ENCODE measurements at places on chromosomes 3 and 15.

DNA sequence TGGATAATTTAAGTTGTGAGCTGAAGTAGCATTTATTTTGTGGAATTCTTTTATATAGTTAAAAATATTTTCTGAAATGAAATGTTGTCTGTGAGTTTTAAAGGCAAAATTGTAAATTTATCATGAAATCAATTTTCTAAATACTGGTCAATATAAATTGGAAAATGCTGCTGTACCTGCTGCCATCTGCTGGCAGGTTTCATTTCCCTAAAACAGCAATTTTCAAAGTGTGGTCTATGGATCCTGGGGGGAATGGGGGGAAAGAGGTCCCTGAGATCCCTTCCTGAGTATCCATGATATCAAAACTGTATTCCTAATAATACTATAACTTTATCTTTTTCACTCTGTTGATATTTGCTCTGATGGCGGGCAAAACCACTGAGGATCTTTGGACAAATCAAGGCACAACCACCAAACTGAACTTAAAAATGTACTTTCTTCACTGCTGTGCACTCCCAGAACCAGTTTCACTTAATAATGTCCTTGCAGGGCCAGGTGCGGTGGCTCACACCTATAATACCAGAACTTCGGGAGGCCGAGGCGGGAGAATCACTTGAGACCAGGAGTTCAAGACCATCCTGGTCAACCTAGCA is 17.2 kb upstream of the CCR4 start:
- DNase-seq: no peak

DNA sequence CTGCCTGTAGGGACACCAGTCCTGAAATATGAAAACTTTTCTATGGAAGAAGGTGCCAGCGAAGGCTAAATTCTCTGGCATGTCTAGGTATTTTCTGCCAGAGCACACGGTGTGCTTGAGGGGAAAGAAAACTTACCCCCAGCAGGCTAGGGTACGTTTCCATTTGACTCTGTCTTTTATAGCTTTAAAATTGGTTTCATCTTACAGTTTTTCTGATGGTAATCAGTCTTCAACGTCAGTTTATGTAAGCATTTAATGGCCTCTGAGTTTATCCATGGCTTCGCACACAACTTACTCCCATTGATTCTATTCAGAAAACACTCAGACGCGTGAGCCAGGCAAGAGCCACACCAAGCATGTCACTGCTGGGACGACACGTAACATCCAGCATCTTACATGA is 249.7 kb downstream of the ADAMTS17 start:
- DNase-seq: no peak

DNA sequence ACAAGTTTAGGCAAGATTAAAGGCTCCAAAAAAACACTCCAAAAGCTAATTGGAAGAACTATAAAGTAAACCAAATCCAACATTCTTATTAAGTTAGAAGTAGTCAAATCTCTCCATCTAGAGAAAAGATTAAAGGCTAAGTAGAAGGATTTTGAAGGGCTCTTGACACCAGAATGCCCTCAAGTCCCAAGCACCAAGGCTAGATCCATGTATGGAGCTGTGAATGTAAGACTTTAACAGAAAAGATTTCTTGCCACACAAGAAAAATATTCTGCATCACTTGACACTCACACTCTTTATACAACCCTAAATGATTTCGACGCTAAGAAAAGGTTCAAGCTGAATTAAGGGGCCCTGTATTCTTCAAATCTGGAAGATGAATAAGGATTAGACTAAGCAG is 345.2 kb downstream of the VGLL3 start:
- no peak for DNase-seq

- no peak for DNase-seq
Measured at GRCh38 chr15:85973584-85974347, 105.9 kb upstream of the AGBL1 start.

DNA sequence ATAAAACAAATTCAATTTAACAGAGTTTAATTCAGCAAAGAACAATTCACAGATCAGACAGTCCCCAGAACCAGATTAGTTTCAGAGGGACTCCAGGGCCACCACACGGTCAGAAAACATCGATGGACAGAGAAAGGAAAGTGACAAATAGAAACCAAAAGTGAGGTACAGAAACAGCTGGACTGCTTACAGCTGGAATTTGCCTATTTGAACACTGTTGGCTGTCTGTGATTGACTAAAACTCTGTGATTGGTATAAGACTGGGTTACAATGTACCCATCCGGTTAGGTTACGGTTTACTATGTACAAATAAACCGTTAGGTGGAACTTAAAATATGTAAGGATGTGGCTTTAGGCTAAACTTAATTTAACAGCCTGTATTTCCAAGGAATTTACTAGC is 30.3 kb downstream of the MOBP start:
- no peak for DNase-seq

GRCh38 chr3:194556086-194557056 is 69.6 kb upstream of the ATP13A3 start:
- no peak for DNase-seq

DNA sequence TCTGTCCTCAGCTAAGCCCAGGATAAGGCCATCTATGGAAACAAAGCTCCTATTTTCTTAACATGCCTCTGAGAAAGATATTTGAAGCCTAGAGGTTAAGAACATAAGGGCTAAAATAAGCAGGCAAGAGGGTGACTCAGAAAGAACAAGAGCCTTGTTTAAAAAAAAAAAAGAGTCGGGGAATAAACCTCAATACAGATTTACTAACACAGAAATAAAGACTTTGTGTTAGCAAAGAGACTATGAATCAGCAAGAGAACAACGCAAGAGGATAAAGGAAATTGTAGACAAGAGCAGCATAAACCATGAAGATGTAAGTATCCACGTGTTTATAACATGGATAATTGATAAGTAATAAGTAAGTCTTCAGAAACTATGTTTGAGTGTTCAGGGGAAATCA is 36.0 kb downstream of the RAB27A start:
- DNase-seq: no peak

DNA sequence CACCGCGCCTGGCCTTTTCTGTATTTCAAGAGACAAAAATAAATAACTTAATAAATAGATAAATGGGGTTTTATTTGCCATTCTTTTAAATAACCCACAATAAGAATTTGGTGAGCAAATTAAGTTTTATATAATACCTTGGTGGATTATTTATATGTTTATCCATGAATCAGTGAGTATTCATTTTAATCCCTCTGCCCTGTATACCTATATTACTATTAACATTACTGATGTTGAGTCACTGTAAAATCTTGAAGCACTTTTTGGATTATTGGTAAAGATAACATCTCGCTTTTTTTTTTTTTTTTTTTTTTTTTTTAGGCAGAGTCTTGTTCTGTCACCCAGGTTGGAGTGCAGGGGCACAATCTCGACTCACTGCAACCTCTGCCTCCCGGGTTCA is 154.1 kb downstream of the ZNF609 start:
- no peak for DNase-seq

DNA sequence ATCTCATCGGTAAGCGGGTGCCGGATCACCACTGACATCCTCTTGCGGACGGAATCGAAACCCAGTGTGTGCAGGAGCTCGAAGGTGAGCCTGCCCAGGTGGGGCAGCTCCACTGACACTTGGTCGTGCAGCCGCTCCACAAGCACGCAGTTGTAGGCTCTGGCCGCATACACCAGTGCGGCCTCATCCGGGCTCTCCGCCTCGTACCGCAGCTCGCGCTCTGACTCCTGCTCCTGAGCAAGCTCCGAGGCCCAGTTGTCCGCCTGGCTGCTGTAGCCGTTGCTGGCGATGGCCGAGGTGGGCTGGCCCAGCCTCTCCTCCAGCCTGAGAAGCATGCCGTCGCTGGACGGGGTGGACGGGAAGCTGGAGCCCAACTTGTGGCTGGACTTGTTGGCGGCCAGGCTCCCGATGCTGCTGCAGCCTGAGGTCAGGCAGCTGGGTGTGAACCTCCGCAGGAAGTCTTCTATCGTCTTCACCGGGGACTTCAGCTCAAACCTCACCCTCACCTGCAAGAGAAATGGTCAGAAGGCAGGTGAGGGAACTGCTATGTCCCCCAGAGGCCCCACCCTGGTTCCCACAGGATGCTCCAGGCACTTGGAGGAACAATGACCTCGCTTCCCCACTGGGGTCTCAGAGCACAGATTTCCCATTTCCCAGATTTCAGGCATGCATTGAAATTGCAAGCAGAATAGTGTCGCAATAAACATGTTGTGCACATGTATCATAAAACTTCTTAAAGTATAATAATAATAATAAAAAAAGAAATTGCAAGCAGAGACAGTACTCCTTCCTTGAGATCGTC is 149.2 kb downstream of the ATP10A start:
- DNase-seq: no peak

DNA sequence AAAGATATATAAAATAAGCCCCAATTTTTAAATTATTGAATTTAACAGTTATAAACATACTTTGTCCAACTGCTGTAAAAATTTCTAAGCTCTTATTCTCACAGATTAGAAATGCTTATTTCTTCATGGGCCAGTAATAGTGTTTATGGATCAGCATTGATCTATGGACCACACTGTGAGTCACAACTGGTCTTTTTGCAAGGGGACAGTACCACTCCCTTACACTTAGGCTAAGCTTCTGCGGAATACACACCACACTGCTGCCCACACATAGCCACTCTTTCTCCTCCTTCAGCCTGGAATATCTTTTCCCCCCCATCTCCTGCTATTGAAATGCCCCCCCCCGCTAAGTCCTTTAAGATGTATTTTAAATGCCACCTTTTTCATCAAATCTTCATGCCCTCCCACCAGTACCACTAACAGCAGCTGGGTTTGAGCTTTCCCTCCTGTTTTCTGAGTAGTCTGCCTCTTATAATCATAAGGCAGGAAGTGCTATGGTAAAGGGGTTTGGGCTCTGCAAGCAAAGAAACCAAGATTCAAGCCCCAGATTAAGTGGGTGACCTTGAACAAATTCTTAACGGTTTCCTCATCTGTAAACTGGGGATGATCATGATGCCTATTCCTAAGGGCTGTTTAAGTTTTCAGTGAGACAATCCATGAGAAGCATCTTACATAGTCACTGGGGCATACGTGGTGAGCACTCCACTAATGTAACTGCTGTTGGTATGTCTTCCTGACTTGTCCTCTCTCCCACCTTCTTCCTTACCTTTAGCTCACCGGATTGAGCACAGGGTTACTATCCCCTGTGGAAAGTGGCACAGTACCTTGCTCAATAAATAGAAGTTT is 69.2 kb downstream of the DCUN1D1 start:
- no peak for DNase-seq

GRCh38 chr3:73068419-73068818 is 7.0 kb downstream of the EBLN2 start:
- no peak for DNase-seq

GRCh38 chr15:41661518-41662225 is 1.5 kb downstream of the MGA start:
- peak; percentile 87 for DNase-seq

GRCh38 chr3:16381426-16381825 is 116.4 kb downstream of the OXNAD1 start:
- DNase-seq: no peak

DNA sequence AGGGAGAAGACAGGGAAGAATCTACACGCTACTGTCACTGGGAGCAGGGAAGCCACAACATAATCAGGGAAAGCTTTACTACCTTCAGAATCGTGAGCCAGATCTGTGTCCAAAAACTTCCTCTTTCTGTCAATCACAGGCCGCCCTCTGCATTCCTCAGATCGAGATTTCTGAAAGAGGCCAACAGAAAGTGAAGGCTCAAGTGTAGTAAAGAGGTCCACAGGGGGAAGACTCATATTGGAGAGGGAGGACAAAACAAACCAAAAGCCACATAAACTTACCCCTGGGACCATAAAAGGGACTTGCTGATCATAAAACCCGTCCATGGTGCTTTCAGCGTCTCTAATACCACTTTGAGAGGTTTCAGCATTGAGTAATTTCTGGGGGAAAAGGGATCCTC is 3.3 kb downstream of the ETV5 start:
- DNase-seq: no peak

DNA sequence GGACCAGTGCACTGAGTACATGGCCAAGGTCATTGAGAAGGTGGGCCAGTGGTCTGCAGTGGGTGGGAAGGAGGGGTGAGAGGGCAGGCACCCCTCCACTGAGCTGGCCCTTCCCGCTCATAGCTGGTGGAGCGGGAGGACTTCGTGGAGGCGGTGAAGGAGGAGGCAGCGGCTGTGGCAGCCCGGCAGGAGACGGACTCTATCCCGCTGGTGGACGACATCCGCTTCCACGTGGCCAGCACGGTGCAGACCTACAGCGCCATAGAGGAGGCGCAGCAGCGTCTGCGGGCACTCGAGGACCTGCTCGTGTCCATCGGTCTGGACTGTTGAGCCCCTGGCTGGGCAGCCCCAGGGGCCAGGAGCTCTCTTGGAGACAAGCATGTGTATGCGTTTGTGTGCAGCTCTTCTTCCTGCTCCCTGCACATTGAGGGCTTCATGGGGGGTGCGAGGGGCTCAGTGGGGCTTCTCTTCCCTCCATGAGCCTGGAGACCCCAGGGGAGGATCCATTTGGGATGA is 7.5 kb downstream of the ABTB1 start:
- peak; percentile 71 for DNase-seq

GRCh38 chr15:48190932-48191573 is 412 bp upstream of the CTXN2 start:
- DNase-seq: no peak

- DNase-seq: no peak
Measured at GRCh38 chr15:75835990-75836958, 7.0 kb upstream of the UBE2Q2 start.

GRCh38 chr3:10725067-10725466 is 91.0 kb upstream of the SLC6A11 start:
- no peak for DNase-seq

DNA sequence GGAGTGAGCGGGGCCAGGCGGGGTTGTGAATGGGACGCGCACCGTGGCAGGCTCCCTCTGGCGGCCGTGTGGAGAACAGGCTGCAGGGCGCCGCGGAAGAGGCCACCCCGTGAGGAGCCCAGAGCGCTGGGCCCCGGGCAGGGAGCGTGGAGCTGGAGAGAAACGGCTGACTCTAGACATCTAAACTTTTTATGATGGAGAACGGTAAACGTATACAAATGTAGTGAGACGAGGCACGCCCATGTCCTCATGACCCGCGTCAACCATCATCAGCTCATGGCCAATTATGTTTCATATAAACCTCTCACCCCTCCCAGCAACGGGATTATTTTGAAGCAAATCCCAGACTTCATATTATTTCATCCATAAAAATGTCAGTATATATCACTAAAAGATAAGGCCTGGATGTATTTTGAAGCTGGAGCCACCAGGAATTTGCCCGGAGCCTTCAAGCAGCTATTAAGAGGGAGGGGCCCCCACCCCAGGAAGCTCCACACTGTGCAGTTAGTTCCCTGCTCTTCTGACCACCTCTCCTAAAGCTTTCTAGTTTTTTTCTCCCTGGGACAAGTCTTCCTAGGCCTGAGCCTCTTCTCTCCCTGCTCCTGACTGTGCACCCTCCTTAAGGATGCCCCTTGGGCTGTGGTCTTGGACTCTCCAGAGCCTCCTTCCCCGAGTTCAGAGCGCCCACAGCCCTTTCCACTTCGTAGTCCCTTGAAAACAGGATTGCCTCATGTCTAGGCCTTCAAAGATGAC is 149.5 kb downstream of the SMAD6 start:
- peak; percentile 91 for DNase-seq
